ENCODE measurements at places on chromosomes 11 and 22.

DNA sequence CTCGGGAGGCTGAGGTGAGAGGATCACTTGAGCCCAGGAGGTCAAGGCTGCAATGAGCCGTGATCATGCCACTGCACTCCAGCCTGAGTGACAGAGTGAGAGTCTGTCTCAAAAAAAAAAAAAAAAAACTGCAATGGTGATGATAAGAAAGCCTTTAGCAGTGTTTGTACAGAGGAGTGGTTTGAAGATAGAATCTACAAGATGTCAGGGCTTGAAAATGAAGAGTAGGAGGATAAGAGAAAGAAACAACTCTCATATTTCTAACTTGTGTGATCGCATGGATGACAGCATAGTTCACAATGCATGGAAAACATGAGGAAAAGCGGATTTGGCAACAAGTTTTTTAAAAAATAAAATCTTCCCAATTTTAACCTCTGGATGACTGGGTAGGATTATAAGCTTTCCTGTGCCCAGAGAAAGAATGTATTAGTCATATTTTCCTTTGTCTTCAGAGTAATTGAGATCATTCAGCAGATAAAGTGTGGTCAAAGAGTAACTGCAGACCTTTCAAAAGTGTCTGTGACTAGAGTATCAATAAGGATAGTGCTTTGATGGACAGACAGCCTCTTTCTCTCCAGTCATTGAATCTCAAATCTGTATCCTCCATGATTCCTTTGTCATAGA is 328.1 kb downstream of the CASP12 start:
- no peak for DNase-seq

GRCh38 chr11:81674211-81674610 is 1059.5 kb downstream of the FAM181B start:
- DNase-seq, result no peak

DNA sequence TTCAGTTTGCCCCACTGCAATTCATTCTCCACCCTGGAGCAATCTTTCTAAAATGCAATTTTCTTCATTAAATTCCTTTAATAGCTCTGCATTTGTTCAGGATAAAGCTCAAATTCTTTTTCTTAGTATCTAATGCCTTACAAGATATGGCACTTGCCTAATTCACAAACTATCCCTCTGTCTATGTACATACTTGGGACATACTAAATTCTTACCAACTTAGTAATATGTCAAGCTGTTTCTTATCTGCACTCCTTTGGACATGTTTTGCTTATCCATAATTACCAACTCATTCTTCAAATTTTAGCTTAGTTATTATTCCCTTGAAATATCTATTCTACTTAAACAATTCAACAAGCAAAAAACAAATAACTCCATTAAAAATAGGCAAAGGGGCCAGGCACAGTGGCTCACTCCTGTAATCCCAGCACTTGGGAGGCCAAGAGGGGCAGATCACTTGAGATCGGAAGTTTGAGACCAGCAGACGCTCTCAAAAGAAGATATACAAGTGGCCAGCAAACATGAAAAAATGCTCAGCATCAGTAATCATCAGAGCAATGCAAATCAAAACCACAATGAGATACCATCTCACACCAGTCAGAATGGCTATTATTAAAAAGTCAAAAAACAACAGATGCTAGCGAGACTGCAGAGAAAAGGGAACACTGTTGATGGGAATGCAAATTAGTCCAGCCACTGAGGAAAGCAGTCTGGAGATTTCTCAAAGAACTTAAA is 96.9 kb downstream of the FAM76B start:
- no peak for DNase-seq

GRCh38 chr11:117300283-117300663 is 9.1 kb downstream of the BACE1-AS start:
- DNase-seq, result no peak

DNA sequence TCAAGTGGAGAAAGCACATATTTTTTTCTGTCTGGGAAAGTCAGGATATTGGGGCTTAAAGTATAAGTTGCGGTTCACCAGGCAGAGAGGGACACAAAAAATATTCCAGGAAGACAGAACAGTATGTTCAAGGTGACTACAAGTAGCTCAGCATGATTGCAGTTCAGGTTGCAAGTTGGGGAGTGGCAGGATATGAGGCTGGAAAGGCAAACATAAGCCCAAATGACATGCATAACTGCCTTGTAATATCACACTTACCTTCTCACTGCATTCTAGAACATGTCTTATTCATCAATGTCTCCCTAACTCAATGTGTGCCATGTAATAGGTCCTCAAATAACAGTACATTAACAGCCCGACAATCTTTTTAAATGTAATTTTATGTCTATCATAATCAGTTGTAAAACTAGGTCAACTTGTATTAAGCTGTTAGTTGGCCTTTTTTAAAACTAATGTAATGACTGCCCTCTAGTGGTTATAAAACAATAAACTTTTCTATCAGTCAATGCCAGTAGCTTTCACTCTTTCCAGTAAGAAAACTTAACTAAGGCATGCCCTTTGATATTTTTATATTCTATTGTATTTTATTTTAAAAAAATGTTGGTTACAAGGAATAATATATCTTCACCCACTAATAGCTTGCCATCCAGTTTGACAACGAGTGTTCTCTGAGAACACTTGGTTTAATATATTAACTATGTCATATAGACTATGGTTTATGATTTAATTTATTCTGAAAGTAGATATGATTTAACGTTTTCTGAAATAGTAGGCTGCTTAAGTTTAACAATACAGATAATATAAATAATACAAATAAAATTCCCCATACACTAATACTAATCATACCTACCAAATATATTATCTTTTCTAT is 39.4 kb upstream of the CFAP300 start:
- DNase-seq, result no peak

DNA sequence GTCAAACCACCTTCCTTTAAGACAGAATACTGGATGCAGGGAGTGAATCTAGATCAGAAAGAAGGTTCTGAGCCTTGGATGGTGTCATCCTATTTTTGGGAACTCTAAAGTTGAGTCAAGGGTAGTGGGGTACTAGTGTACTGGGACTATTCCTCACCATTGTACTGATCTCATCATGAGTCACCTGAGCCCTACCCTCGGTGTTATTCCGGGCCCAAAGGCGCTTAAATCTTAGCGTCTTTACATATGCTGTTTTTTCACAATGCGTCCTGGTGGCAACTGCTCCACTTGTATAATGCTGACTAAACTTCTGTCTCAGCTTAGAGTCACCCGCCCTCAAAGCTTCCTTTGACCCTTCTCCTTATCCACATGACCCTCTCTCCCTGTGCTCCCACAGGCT is 25.3 kb upstream of the PATE1 start:
- DNase-seq, result no peak

DNA sequence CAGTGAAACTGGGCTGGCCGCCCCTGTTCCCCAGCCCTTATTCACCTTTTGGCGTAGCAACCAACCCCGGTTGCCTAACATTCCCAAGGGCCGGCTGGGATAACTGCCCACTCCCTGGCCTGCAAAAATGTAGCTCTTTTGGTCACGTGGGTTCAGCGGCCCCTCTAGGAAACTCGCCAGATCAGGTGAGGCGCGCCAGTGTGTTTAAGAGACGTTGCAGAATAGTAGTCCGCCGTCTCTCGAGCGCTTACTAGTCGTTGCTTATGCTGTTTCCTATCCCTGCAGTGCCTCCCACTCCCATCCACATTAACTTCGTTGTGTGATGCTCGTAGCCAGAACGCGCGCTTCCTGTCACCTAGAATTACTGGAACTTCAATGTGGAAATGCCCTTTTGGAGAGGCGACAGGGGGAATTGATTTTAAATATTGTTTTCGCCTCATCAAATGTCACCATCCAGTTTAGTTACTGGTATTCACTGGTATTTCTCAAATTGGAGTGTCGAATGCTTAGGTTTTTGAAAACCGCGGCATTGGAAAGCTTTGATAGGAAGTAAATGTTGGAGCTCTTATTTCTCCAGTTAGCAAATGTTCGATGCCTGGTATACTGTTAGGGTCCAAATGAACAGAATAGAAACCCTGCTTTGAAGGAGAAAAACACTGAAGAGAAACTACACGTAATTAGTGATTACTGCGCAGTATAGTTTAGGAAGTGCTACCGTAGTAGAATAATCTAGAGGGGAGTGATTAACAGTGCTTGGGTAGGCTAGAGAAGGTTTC is 823 bp downstream of the CEP57 start:
- DNase-seq, result peak; percentile 78

DNA sequence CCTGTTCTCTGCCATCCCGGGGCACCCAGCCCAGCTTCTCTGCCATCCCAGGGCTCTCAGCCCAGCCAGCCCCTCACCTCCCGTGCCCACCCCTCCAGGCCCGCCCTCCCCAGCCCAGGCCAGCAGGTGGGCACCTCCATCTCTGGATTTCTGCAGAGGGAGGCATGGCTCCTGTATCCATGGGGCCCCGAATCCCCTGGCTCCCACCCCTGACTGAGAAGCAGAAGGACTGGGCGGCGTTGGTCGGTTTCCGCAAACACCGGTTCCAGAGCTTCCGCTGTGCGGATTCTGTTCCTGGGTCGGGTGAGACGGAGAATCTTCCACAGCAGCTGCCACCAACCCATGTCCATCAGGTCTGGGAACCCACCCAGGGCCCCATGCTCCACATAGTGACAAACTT is 240.3 kb downstream of the BRD1 start:
- DNase-seq, result no peak

DNA sequence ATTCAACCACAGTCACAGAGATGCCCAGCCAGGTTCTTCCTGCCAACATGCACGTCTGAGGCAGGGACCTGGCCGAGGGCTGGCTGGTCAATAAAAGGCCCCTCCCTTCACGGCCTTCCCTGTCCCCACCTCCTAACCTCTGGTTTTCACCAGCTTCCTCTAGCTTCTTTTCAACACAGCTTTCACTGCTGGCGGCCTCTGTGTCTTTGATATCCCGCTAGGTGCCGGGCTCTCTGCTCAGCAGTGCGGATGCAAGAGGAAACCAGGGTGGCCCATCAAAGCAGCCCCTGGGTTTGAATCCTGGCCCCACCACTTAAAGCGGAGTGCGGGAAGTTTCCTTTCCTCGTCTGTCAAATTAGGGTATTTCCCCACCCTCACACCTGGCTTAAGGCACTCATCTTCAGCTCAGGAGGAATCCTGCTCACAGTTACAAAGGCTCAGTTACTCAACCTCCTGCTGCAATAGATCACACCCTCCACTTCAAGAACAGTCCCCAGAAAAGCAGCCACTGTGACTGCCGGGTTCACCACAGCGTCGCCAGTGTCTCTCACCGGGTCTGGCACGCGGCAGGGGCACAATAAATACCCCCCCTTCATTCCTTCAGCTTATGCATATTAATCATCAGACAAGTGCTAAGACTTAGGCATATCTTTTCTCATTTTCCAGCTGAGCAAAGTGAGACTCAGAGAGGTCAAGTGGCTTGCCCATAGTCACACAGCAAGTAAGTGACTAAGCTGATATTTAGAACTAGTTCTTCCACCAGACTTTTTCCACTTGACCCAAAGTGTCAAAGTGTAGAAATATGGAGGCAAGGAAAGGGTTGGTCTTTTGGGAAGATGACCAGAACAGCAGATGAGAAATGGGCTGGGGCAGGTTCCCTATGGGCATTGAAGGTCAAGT is 45.7 kb downstream of the TXN2 start:
- DNase-seq, result no peak

DNA sequence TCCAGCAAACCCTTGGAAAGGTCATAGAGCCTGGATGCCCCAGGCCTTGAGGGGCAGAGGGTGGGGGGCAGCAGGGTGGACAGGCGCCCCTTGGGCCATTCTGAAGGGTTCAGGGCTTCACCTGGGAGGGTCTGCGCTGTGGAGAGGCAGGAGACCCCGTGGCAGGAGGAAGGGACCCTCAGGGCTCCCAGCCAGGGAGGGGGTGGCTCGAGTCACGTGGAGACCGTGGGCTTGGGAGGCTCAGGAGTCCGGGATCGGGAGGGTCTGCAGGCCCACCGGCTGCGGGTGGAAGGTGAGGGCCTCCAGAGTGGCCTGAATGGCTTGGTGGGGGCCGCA is 48.5 kb upstream of the A4GALT start:
- DNase-seq, result no peak

DNA sequence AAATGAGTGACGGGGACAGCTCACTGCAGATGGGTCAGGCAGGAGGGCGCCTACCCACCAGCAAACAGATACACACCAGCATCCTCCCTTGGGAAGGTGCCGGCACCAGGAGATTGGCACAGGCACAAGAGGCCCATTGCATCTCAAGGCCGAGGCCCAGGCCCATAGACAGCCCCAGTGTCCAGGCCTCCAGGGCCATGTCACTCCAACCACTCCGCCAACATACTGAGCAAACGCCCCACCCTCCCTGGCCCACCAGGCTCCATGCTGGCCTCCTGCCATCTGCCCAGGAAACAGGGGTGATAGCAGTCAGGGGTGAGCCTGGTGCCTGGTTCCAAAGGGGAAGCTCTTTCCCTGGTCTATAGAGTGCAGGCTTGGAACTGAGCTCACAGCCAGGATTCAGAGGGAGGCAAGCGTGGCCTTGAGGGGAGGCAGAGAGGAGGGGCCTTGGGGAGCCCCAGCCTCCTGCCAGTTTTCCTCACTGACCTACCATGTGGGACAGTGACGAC is 34.7 kb downstream of the PISD start:
- no peak for DNase-seq

GRCh38 chr11:453564-453963 is 3.5 kb downstream of the PTDSS2 start:
- no peak for DNase-seq

DNA sequence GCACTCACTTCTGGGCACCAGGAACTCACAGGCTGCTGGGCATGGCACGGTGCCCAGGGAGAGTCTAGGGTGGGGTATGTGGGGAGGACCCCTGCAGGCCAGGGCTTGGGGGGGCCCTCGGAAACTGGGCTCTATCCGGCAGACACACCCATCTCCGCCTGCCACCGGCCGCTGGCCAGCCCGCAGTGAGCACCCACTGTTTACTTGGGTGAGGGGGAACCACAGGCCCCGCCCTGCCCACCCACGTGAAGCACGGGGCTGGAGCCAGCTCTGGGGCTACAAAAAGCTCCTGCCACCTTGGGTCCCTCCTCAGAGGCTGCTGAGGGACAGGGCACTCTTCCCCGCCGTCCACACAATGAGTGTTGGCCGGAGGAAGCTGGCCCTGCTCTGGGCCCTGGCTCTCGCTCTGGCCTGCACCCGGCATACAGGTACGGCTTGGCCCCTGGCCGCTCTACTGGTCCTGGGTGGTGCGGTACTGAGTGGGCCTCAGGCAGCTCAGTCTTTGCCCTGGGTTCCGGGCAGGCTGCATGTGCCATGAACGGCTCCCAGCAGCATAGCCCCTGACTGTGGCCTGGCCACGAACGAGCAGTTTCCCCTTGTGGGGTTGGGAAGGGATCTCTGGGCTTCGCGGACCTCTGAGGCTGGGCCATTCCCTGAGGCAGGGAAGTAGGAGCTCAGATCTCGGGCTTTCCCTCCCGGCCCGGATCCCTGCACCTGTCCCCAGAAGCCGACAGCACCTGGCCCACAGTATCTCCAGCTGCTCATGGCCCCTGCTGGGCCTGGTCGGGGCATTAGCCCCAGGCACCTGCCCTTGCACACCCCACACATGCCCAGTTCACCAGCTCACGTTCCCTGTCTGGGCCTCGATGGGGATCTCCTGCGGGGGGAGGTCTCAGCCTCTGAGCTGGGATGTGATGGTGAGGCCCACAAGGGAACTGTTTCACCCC is at the start of gene MUC5AC:
MUC5AC (plus strand) TSS at position 309 of the 947 bp plus-strand sequence; CDS start at position 356, 47 bp downstream.
- no peak for DNase-seq

GRCh38 chr11:117475716-117476530 is 148.3 kb downstream of the CEP164 start:
- DNase-seq, result no peak

All from T47D (cell line).